ENCODE measurements at places on chromosomes 6 and 20. TPM values are rescaled to one million over a fixed set of nuclear protein-coding genes. Genes with fewer than 3 reads are reported as not detected.

DNA sequence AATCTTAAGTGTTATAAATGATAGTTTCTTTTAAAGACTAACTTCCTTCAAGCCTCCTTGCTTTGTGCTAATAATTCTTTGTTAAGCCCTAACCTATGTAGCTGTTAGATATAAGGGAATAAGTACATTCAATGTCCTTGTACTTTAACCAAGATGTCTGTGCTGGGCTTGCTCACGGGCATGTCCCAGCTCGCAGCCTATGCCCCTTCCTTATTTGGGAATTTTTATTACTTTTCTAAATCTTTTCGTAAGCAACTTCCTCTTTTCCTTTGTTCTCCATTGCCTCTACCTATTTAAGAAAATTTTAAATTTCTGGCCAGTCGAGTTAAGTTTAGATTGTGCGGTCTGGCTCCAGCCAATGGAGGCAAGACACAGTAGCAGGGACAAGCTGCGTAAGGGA is 26.0 kb upstream of the CDK19 start:
- DNase-seq = no peak

DNA sequence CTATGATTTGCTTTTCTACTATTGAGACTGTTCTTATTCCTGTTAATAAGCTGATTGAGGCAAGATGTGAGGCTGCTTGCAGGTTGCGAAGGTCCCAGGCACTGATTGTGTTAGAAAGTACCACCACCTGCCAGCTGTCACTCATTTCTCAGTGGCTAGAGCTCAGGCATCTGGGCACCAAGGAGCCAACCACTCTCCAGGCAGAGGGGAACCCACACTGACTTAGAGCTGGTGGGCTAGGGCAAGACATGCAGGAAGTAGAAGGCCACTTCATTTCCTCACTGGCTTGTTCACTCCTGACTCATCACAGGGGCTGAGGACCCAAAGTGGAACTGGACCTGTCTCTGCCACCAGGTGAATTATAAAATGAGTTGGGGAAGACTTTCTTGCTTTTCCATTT is 7.8 kb upstream of the DLL1 start:
- DNase-seq = no peak

DNA sequence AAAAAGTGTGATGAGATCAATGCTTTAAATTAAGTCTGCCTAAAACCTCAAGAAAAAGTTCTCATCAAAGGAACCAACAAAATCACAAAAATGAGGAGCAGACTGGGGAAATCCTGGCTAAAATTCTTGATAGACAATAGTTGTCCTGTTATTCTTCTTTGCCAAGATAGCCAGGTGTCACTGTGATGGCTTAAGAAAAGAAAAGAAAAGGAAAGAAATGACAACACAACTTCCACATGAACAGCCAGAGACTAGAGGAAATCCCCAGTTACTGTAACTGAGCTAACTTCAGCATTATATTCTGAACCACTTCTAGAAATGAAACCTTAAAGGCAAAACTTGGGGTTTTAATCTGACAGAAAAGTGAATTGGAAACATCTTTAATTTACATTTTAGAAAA is 129.6 kb downstream of the CD24 start:
- no peak for DNase-seq

Gene HSPA1L
- 1.1 TPM for total RNA-seq

Gene DXO
- total RNA-seq = 15.6 TPM
